ENCODE measurements at places on chromosomes 4 and X.
A peak's percentile ranks its signal among the peaks of the same experiment; 100 is the strongest.

DNA sequence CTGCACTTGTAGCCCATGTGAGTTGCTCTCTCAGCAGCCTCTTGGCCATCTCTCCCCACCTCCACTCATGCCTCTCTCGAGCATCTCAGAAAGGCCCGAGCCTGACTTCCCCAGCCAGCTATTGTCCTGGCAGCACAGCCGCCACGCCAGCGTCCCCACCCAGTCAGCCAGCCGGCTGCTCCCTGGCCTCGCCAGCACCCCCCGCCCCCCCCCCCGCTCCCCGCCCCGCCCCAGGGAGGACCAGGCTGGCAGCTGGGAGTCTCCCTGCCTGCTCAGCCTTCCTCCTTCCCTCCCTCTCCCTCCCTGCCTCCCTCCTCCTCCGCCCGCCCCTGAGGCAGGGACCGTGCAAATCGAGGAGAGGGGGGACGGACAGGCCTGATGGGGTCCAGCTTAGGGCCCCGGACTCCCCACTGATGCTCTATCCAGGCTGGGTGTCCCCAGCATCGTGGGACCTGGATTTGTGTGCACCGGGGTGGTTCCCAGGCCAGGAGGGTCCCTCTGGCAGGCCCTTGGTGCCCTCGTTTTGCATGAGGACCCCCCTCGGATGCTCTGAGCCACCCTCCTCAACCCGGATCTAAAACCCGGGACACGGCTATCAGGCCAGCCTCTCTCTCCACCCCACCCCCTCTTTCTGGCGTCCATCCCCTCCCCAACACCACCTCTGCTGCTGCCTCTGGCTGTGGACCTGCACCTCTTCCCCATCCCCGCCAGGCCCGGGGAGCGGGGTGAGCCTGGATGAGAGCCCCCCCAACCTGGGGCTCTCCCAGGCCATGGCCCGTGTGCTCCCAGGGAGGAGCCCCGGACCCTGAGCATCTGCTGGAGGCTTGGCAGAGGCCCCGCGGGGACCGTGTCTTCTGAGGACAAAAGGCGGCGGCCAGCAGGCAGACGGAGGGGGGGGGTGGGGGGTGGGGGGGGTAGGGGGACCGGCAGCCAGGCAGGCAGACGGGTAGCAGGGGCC lies at the start of gene GPR173:
Gene GPR173, plus strand, starts transcription at position 621 of the 958 bp plus-strand sequence. CDS start 27,833 bp downstream, outside the sequence.
- no peak for DNase-seq

DNA sequence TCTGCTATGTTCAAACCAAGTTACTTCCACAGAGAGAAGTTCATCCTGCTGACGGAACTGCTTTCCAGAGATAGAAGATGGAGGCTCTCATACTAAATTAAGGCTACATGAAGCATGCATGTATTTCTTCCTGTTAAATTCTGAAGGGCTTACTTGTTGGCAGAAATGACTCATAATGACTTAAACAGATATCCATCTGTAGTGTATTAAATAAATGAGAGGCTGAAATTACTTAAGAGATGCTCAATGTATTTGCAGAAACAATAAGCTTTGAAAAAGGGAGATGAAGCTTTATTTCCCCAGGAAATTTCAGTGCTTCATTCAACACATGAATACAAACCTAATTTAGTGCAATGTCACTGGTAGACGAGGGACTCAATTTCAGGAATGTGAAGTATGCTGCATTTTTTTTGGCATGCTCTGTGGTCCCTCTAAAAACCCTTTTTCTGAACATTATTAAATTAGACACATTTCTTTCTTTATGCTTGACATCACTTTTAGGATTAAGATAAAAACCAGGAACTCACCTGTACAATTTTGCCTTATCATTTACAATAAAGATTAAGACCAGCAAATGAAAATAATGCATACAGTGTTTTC lies 759.1 kb upstream of the POU3F4 start:
- no peak for DNase-seq

- DNase-seq = no peak
Observed at GRCh38 chr4:127775843-127776242, 6.3 kb upstream of the HSPA4L start.

DNA sequence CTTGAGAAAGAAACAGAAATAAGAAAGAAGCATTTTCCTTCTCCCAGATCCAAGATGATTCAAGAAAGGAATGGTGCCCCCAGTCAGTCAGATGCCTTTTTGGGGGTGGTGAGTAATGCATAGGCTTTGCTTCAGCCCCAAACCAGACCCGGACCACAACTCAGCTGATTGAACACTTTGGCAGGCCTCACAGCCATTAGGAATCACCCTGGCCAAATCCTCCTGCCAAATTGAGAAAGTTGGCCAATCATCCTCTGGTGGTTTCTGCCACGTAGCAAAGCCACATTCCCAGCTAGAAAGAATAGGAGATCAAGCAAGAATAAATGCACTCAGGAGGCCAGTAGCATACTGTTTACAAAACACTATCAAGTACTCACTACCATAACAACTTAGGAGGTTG lies 33.7 kb downstream of the FRMD7 start:
- no peak for DNase-seq

GRCh38 chr4:185464887-185465286 lies 6.6 kb downstream of the CCDC110 start:
- no peak for DNase-seq

GRCh38 chr4:145804116-145804515 lies 124.2 kb downstream of the C4orf51 start:
- DNase-seq = no peak

DNA sequence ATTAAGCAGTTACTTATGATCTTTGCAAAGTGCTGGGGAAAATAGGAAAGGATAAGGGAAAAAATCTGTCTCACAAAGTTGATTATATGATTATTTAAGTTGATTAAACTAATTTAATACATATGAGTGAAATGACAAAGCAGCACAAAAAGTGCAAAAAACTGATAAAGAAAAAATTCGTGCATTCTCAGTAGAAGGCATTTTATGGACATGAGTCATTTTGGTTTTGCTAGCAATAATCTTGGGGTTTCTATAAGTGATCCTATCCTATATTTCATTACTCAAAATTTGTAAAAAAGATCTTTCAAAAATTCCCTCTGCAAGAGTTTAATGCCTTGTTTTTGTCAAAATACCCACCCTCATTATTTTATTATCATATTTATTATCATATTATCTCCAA lies 224.2 kb upstream of the ANXA10 start:
- DNase-seq = no peak

DNA sequence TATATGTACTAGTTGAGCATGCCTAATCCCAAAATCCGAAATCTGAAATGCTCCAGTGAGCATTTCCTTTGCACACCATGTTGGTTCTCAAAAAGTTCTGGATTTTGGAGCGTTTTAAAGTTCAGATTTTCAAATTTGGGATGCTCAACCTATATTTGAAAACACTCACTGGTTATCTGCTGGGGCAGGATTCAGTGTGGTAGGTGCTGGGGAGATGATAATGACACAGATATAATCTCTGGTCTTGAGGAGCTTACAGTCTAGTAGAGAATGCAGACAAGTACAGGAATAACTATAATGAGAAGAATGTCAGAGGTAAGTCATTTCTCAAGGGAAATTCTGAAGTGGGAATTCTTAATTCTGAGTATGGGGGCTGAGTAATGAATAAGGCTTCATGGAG lies 59.4 kb upstream of the CITED1 start:
- no peak for DNase-seq

- no peak for DNase-seq
Observed at GRCh38 chr4:26145212-26145611, 175.6 kb upstream of the RBPJ start.

- no peak for DNase-seq
Observed at GRCh38 chr4:81531410-81531809, 59.7 kb upstream of the RASGEF1B start.

- DNase-seq = no peak
Observed at GRCh38 chr4:161655148-161655547, 508.7 kb downstream of the FSTL5 start.

- DNase-seq = no peak
Observed at GRCh38 chr4:62571494-62571893, 1371.4 kb downstream of the ADGRL3 start.

GRCh38 chrX:47501226-47502074 lies 18.4 kb upstream of the ZNF41 start:
- DNase-seq = no peak

- DNase-seq = no peak
Observed at GRCh38 chr4:25104591-25104990, 55.7 kb downstream of the SEPSECS start.

GRCh38 chr4:109009909-109010308 lies 247.1 kb upstream of the ETNPPL start:
- no peak for DNase-seq

- DNase-seq = no peak
Observed at GRCh38 chr4:6739920-6740319, 23.9 kb downstream of the BLOC1S4 start.

DNA sequence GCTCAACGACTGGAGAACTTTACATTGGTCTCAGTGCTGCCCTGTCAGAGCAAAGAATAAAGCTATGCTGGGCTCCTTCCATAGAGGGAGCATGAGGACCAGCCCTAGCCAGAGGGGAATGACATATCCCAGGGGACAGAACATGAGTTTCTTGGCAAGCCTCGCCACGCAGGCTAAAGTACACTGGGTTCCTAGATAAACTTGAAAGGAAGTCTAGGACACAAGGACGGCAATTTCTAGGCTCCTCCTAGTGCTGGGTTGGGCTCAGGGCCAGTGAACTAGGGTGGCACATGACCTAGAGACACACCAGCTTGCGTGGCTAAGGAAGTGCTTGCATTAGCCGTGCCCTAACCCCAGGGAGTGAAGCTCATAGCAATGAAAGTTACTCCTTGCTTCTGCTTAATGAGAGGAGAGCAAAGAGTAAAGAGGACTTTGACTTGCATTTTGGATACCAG lies 141.0 kb downstream of the MAB21L2 start:
- DNase-seq = no peak

DNA sequence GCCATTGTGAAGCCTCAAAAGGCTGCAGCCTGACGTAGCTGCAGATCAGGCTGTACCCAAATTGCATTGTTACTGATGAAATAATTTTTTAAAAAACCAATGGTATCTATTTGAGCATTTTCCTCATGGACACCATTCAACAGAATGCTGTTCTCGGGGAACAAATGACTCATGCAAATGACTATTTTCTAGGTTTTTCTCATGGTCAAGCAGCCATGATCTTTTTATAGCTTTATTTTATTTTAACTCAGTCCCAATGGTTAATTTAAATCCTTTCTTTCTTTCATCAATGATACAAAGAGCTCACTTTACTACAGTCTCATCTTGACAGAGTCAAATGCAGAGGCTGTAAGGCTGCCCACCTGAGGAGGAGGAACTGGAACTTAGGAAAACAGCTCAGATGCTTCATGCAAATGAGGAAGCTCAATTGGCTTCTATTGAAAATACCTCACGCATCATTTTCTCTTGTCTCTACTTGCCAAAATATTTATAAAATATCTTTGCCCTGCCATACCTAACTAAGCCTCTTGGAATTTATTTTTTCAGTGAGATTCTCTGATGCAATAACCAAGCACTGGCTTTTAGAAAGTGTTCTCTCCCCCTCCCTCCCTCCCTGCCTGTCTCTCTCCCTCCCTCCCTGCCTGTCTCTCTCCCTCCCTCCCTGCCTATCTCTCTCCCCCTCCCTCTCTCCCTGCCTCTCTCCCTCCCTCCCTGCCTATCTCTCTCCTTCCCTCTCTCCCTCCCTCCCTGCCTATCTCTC lies 81.0 kb downstream of the SORBS2 start:
- DNase-seq = peak; percentile 41

DNA sequence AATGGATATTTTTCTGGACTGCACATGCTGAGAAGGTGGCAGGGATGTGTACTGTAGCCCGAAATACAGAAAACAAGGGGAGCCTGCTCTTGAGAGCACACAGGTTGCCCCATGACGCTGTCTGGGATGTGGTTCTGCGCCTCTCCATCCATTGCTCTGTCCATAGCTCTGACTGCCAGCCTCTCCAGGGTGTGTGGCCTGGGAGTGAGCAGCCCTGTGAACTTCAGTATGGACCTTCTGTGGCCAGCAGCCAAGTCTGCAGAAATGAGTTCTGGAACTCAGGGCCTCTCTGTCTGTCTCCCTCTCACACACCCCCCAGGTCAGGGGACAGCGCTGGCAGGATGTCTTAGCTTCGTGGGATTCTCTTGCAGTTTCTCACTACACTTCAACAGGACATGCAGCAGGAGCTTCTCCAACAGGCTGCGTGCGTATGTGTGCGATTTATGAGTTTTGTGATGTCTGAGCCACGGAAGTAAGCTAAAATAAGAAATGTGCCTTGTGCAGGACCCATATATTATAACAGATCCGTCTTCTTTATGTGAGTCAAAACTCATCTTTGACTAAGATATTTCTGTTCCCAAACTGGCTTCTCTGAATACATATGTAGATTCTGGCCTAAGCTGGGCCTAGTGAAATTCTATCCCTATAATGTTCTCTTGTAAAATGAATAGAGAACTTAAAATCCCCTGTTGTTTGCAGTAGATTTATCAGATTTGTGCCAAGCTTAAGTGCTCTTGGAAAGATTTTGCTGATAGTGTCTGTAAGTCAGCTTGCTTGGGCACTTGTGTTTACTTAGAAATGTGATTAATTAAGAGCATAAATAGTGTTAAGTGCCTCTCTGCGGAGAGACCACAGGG lies 40.0 kb downstream of the PROM1 start:
- no peak for DNase-seq

GRCh38 chr4:23084559-23085248 lies 392.0 kb downstream of the GBA3 start:
- no peak for DNase-seq

GRCh38 chrX:54271664-54272063 lies 86.2 kb downstream of the WNK3 start:
- DNase-seq = no peak

GRCh38 chr4:188042191-188042590 lies 46.6 kb downstream of the ZFP42 start:
- DNase-seq = no peak

DNA sequence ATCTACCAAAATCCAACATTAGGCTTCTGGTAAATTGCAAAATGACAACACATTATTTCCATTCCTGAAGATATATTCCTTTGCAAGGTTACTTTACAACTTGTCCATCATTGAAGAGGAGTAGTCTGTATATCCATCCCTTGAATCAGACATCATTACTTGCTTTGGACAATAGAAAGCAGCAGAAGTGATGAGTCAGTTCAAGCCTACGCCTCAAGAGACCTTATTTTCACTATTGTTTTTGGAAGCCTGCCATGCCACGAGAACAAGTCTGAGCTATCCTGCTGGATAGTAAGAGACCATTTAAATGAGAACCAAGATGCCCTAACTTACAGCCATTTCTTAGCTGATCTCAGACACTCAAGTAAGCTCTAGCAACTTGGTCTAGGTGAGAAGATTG lies 246.0 kb upstream of the HHIP start:
- DNase-seq = no peak

DNA sequence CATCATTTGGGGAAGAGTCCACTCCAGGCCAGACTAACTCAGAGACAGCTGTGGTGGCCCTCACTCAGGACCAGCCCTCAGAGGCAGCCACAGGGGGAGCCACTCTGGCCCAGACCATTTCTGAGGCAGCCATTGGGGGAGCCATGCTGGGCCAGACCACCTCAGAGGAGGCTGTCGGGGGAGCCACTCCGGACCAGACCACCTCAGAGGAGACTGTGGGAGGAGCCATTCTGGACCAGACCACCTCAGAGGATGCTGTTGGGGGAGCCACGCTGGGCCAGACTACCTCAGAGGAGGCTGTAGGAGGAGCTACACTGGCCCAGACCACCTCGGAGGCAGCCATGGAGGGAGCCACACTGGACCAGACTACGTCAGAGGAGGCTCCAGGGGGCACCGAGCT lies 3.3 kb upstream of the ERAS start:
- DNase-seq = no peak
